Daoy (cell line): ENCODE measurements at places on chromosomes 7 and 10. TPM values are rescaled to one million over a fixed set of nuclear protein-coding genes. Genes with fewer than 3 reads are reported as not detected.
A peak's percentile ranks its signal among the peaks of the same experiment; 100 is the strongest.

The C10orf95 gene
- not detected in 2 replicates for total RNA-seq

The NPFFR1 gene
- total RNA-seq = under 0.01 TPM in 1 of 2 replicates, not detected in the other

The LRRC4 gene
- 0.51 and 1.4 TPM in 2 replicates for total RNA-seq

The MYOF gene
- total RNA-seq = 124 and 132 TPM in 2 replicates

GRCh38 chr10:86449926-86450558 lies 71.5 kb downstream of the WAPL start:
- DNase-seq = no peak

DNA sequence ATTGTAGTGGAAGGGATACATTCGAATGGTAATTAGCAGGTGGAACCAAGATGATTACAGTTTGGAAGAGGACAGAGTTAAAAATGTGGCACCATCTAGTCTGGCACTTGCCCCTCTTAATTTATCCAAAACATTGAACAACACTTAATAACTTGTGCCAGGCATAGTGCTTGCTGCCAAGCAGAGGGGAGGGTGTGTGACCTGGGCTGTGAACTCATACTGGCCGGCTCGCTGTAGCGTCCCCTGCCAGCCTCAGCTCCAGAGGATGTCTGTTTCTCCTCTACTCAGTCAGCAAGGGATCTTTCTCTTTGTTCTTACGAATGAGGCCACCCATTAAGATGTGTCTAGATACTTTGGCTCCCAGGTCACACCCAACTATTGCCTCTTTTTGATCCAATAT lies 179.4 kb upstream of the INHBA start:
- DNase-seq = no peak

DNA sequence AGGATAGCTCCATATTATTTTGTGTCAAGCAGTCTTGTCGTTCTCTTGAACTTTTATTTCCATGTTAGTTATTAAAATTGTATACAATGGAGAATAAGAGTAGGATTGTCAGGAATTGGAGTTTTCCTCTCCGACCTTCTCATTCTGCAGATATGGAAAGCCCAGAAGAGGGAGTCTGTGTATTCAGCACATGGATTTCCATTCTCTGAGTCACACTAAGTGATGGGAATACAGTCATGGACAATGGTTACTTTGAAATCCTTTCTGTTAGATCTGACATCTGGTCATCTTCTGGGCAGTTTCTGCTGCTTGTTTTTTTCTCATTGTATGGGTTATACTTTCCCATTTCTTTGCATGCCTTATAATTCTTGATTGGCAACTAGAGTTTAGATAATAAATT lies 5.0 kb upstream of the TASOR2 start:
- DNase-seq = no peak

- peak; percentile 14 for DNase-seq
Observed at GRCh38 chr10:28592953-28593352, 60.0 kb downstream of the WAC start.
